ENCODE measurements at places on chromosomes 4 and X.

- no peak for DNase-seq
These were observed 389.4 kb downstream of the PABPC4L start for GRCh38 chr4:133812236-133812635.

DNA sequence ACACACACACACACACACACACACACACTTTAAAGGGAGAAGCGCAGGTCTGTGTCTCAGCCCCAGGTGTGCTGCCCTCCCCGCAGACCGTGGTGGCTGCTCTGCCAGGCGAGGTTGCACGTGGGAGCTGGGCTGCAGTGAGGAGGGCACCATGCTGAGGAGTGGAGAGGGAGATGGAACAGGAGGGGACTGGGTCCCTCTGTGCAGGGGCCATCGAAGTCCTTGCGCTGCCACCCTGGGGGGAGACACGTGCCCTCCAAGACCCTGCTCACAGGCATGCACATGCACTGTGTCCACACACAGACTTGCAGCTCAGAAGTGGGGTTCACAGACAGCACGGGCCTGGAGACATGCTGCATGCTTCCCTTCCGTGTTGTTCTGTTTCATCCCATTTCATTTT is 65.5 kb upstream of the HGFAC start:
- DNase-seq, result no peak

DNA sequence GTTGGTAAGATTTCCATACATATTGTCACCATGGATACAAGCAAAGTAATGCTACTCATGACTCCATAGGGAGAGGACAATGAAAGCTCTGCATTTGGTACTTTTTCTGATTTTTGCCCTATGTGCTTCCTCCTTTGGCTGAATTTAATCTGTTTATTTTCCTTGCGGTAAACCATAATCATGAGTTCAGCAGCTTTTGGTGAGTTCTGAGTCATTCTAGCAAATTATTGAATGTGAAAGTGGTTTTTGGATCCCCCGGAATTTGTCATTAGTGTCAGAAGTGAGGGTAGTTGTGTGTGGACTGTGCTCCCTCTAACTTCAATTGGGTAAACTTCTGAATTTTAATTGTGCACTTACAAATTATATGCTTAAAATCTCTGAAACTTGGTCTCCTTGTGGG is 170.3 kb downstream of the MOSPD2 start:
- DNase-seq, result no peak

GRCh38 chrX:17433965-17434364 is 59.0 kb downstream of the NHS start:
- no peak for DNase-seq

GRCh38 chrX:120207009-120207605 is 43.5 kb upstream of the ZBTB33 start:
- DNase-seq, result no peak

GRCh38 chrX:73913580-73913979 is 350.6 kb downstream of the CHIC1 start:
- DNase-seq, result no peak

- no peak for DNase-seq
These were observed 637.2 kb upstream of the CPEB2 start for GRCh38 chr4:14364953-14365536.

GRCh38 chrX:120485638-120486520 is 16.8 kb upstream of the LAMP2 start:
- peak; percentile 17 for DNase-seq

DNA sequence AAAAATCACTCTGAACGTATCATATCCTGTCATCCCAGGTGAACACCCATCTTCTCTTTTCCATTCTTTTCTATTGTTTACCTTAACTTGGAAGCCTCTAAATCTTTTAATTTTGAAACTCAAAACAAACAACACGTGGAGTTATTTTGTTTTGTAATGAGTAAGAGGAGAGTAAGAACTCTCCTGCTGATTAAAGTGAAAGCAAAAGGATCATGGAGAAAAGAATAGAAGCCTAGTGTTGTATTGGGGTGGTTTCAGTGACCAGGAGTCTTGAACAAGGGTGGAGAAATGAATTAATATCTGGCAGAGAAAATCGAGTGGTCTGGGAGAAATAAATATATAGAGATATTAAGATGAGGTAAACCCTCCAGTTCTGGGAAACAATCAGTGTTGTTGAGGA is 237.4 kb upstream of the UGT8 start:
- no peak for DNase-seq

- no peak for DNase-seq
These were observed 5.5 kb upstream of the ATP2B3 start for GRCh38 chrX:153511784-153512500.

- no peak for DNase-seq
These were observed 230.7 kb upstream of the KCNIP4 start for GRCh38 chr4:22179124-22179874.

DNA sequence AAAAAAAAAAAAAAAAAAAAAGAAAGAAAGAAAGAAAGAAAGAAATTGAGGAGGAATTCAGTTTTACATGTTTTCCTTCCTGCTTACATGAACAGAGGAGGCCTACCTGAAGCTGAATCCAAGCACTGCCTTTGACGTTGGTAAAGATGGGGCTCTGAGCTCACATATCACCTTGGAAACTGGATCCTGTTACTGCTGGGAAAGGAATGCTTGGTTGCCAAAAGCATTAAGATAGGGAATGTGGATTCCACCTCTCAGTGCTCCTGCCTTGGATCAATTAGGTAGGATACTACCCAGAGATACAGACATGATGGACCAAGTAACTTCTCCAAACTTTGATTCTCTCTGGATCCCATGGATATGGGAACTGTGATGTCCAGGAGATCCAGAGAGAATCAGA is 50.6 kb downstream of the NHS start:
- DNase-seq, result no peak

GRCh38 chr4:128394778-128395177 is 107.2 kb upstream of the PGRMC2 start:
- no peak for DNase-seq

GRCh38 chr4:165301833-165302232 is 25.6 kb upstream of the MSMO1 start:
- no peak for DNase-seq

DNA sequence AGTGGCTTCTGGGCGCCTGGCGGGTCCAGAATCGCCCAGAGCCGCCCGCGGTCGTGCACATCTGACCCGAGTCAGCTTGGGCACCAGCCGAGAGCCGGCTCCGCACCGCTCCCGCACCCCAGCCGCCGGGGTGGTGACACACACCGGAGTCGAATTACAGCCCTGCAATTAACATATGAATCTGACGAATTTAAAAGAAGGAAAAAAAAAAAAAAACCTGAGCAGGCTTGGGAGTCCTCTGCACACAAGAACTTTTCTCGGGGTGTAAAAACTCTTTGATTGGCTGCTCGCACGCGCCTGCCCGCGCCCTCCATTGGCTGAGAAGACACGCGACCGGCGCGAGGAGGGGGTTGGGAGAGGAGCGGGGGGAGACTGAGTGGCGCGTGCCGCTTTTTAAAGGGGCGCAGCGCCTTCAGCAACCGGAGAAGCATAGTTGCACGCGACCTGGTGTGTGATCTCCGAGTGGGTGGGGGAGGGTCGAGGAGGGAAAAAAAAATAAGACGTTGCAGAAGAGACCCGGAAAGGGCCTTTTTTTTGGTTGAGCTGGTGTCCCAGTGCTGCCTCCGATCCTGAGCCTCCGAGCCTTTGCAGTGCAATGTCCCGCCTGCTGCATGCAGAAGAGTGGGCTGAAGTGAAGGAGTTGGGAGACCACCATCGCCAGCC is at the start of gene ATOH1:
Gene ATOH1, plus strand, starts transcription at position 422 of the 663 bp plus-strand sequence. Its CDS starts 174 bp downstream, at position 596.
- no peak for DNase-seq

GRCh38 chr4:166039822-166040221 is 166.8 kb downstream of the TLL1 start:
- no peak for DNase-seq

- DNase-seq, result no peak
These were observed 65.0 kb upstream of the IL15 start for GRCh38 chr4:141571362-141571761.

DNA sequence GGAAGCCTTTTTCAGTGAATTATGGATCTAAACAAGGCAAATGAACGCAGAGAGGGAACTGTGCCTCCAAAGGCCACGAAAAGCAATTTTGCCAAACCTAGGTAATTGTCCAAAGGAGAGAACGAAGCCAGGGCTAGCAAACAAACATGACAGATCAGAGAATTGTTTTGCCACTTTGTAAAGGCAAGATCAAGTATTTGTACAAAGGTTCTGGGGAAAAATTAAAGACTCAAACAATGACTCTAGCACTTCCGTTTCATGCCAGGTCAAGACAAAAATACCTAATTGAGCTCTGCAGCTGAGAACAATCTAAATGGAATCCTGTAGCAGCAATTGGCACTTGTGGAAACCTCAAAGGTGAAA is 8.5 kb downstream of the RBM47 start:
- DNase-seq, result no peak

- no peak for DNase-seq
These were observed 2.9 kb downstream of the MAP3K15 start for GRCh38 chrX:19512359-19512758.

GRCh38 chr4:7124689-7125442 is 57.0 kb upstream of the GRPEL1 start:
- DNase-seq, result no peak

DNA sequence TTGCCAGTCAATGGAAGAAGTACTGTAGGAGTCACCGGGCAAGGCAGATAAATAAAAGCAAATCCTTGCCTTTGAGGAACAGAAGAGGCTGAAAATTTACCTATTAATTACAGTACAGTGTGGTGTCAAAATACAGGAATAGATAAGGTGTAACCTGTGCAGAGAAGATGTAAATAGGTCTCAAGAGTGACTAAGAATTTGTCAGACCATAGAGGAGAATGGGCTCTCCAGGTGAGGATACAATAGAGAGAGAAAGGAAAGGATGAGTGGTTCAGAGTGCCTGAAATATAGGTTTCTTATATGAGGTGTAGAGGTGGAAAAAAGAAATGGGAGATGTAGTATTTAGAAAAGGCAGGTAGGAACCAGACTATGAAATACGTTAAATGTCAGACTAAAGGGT is 801 bp upstream of the ZC4H2 start:
- no peak for DNase-seq

GRCh38 chr4:99808260-99808857 is 8.3 kb upstream of the DAPP1 start:
- peak; percentile 42 for DNase-seq

DNA sequence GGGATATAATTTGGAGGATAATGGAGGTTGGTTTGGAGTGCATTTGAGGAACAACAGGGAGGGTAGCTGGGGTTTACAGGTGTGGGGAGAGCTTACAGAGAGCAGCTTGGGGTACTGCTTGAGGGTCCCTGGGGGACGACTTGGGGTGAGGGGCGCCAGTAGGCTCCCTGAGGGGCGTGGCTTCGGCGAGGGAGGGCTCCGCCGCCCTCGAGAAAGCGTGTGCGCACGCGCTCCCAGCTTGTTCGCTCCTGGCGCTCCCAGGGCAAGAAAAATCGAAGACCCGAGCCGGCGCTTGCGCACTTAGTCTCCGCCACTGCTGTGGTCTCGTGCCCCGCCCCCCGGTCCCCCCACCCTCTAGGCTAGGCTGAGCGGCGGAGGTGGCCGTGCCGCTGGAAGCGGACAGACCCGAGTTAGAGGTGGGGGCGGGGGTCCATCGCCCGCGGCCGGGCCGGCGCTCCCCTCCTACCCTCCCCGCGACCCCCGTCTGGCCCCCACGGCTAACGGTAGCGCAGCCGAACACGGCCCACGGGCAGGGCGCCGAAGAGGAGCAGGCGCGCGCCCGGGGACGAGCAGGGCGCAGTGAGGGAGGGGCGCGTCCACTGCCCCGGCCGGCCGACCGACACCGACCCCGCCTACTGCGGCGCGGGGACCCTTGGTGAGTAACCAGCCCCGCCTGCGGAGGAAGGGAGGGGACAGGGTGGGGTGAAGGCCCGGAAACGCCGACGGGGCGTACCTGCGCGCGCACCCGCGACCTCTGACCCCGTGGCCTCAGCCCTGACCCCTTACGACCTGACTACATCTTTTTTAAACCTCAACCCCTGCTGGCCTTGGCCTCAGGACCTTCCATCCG is 5.4 kb upstream of the CCDC120 start:
- DNase-seq, result peak; percentile 32

- DNase-seq, result no peak
These were observed 72.0 kb downstream of the JAKMIP1 start for GRCh38 chr4:6128221-6128850.

- DNase-seq, result no peak
These were observed 660 bp downstream of the GEMIN8 start for GRCh38 chrX:14029039-14029424.

DNA sequence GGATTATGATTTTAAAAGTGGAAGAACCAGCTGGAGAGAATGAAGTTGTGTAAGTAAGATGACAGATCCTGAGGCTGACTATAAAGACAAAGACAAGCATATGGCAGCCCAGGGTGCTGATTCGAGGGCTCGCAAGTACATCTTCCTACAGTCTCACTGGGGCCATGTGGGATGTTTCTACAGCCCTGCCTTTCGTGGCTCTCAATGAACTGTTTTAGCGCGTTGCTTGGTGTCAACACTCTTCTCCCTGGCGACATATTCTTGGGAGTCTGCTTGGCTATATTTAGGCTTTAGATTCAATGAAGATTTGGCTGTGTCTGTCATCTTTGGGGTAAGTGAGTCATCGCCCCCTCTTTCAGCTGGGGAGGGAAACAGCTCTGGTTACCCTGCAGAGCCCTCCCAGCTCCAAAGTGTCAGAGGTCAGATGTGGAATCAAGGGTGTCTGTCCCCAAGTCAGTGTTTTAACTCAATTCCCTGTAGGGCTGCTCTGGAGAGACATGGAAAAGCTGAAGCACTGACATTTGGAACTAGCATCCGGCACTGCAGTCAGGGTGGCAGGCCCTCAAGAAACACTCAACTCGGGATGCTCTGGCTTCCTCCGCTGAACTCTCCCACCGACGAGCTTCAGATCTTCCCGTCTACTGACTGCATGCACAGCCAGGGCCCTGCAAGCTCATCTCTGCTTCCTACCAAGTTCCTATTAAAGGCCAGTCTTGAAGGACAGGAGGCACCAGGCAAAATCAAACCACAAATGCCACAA is 65.7 kb downstream of the GATB start:
- DNase-seq, result no peak

DNA sequence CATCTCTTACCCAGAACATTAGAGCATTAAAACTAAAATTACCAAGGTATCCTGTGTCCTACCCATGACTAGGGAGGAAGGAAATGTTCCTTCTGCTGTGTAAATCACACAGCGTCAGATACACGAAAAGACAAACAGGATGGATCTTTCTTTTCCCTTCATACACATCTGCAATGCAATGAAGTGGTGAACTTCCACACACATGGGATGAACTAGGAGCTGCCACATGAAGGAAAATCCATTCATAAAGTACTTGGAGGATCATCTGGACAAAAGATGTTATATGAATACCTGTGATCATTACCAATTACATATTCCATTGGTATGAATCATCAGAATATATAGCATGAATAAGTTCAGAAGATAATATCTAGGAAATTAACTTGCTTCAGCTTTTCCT is 46.2 kb downstream of the LDB2 start:
- no peak for DNase-seq

- DNase-seq, result no peak
These were observed 527.7 kb downstream of the ANKRD50 start for GRCh38 chr4:124184792-124185191.

- DNase-seq, result no peak
These were observed 89.7 kb downstream of the AMELX start for GRCh38 chrX:11382930-11383329.
